ENCODE measurements at places on chromosomes 7 and 10. TPM values are rescaled to one million over a fixed set of nuclear protein-coding genes. Genes with fewer than 3 reads are reported as not detected.

The TBC1D12 gene
- total RNA-seq, result 0.29 TPM

The TNKS2 gene
- total RNA-seq, result 34.7 TPM

The NEUROG3 gene
- total RNA-seq, result not detected

The EBLN1 gene
- total RNA-seq, result not detected

The SMKR1 gene
- 1.1 TPM for total RNA-seq

The NEURL1 gene
- 2.3 TPM for total RNA-seq

The FEZF1 gene
- total RNA-seq, result not detected

The H2BK1 gene
- 0.66 TPM for total RNA-seq

The PVRIG gene
- total RNA-seq, result 72.8 TPM

The ZNF425 gene
- total RNA-seq, result 1.1 TPM

The TCAF2 gene
- total RNA-seq, result 28.7 TPM

The HDAC9 gene
- total RNA-seq, result 0.71 TPM

The MYOF gene
- total RNA-seq, result 1.8 TPM

The CPN1 gene
- total RNA-seq, result not detected

The PPP1R17 gene
- total RNA-seq, result not detected

The ARHGAP22 gene
- total RNA-seq, result not detected

The FGL2 gene
- total RNA-seq, result 4.4 TPM

The ADD3 gene
- total RNA-seq, result 268 TPM

The VWDE gene
- 4.4 TPM for total RNA-seq

The DENND2A gene
- not detected for total RNA-seq

The KNDC1 gene
- 0.32 TPM for total RNA-seq

The CCDC7 gene
- 12.9 TPM for total RNA-seq

The HMX2 gene
- total RNA-seq, result not detected

The MACROH2A2 gene
- 3.5 TPM for total RNA-seq

The NUTM2E gene
- total RNA-seq, result not detected

The AZGP1 gene
- total RNA-seq, result not detected

The LRRC4 gene
- not detected for total RNA-seq

The ADCK2 gene
- total RNA-seq, result 12.8 TPM

The CALML3 gene
- total RNA-seq, result not detected

The SPOCK2 gene
- 341 TPM for total RNA-seq

The PAPOLB gene
- total RNA-seq, result not detected

The FAM180A gene
- total RNA-seq, result not detected

The RGR gene
- total RNA-seq, result not detected

The HOXA7 gene
- total RNA-seq, result not detected

The BLNK gene
- total RNA-seq, result not detected

The NYAP1 gene
- total RNA-seq, result not detected

The SGPL1 gene
- total RNA-seq, result 29.4 TPM

The GLCCI1 gene
- 28.8 TPM for total RNA-seq

The ASB10 gene
- total RNA-seq, result not detected

Measured in T-helper 1 cell treated with Interleukin-12 subunit alpha and Interleukin-12 subunit beta and Interleukin-4 antibody, amounts not matched to agents 30 ng/mL and 1 ng/mL, for 36 hours (primary cell).